ENCODE measurements at places on chromosomes 2 and 18. TPM values are rescaled to one million over a fixed set of nuclear protein-coding genes. Genes with fewer than 3 reads are reported as not detected.

GRCh38 chr2:60356346-60356745 lies 197.1 kb downstream of the BCL11A start:
- no peaks in the 10 kb centered on the region for H3K4me1 ChIP-seq
- H3K4me3 ChIP-seq, result no peak overlapping the region
- H3K36me3 ChIP-seq, result no peaks in the 10 kb centered on the region

The TMEM178A gene
- total RNA-seq, result 0.29 TPM

The RAD51AP2 gene
- total RNA-seq, result not detected

GRCh38 chr2:13091455-13091854 lies 374.7 kb downstream of the TRIB2 start:
- no peaks in the 10 kb centered on the region for H3K4me1 ChIP-seq
- no peak for DNase-seq
- no peak overlapping the region for H3K4me3 ChIP-seq
- no peaks in the 10 kb centered on the region for H3K27me3 ChIP-seq
- no peak overlapping the region for H3K27ac ChIP-seq

The HOXD10 gene
- not detected for total RNA-seq

The TUBA4B gene
- not detected for total RNA-seq

GRCh38 chr2:168375195-168375798 lies 80.8 kb upstream of the CERS6 start:
- H3K27ac ChIP-seq, result no peak overlapping the region
- H3K27me3 ChIP-seq, result no peaks in the 10 kb centered on the region
- H3K36me3 ChIP-seq, result no peaks in the 10 kb centered on the region
- H3K4me3 ChIP-seq, result no peak overlapping the region

GRCh38 chr2:182456784-182457183 lies 29.9 kb upstream of the PDE1A start:
- no peak overlapping the region for H3K4me3 ChIP-seq
- H3K27me3 ChIP-seq, result no peaks in the 10 kb centered on the region
